ENCODE measurements at places on chromosomes 3 and 15.

DNA sequence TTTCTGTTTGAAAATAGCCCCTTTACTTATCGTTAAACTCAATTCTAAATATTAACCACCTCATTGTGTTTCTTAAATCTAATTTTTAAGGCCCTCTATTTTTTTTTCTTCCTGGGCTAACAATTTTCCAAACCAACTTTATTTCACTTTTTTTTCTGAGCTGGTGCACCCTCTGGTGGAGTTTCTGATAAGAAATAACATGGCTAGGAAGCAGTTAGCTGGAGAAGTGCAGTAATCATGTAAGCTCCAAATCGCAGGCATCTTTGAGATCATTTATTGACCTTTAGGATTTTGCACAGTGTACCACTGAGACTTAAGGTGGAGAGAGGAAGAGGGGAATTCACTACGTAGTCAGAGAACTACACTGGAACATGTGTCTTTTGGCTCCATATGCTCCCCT lies 6.4 kb downstream of the TMEM207 start:
- DNase-seq: no peak

- DNase-seq: no peak
Observed at GRCh38 chr15:69090197-69090948, 70.1 kb upstream of the GLCE start.

DNA sequence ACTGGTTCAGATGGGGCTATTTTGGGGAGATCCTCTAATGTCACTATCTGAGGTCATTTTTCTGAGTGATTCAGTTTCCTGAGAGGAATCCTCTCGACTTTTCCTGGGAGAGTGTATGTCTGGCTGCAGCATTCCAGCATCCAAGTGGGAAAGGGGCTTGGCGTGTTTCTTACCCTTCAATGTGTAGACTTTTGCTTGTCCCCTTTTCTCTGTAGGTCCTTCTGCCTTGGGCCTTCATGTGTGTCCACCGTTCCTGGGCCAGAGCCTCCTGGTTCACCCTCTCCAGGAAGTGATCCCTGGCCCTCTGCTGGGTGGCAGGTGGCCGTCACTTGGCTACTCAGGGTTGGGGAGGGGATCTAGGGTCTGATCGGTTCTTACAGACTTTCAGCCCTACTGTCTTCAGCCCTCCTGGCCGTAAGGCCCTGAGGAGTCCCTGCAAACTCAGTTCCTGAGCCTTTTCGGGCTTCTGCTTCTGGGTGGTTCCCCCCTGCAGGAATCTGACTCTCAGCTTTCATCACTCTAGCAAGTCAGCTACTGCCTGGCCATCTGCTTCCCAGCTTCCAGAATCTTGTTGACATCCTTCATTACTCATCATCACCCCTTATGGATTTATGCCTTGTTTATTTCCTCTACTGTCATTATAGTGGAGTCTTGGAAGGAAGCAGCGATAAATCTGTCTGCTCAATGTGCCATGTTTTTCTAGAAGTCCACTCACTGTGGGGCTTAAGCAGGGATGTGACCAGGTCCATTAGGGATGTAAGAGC lies 36.5 kb downstream of the GOLGA6L10 start:
- DNase-seq: no peak

DNA sequence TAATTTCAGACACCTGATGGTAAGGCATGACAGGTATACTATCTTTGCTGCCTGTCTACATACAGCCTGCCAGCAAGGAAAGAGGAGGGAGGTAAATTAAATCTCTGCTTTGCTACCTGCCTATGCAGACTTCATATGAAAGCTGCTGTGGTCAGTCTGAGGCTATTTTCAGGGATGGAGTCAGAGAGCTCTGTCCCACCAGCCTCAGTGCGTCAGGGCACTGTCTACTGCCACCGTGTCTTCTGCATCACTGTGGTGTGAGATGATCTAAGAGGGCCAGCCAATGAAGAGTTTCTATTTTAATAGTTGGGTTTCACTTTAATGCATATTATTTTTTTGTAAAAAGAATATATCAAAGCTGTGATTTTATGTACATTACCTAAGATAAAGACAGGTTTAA lies 125.6 kb downstream of the CADPS start:
- DNase-seq: no peak

DNA sequence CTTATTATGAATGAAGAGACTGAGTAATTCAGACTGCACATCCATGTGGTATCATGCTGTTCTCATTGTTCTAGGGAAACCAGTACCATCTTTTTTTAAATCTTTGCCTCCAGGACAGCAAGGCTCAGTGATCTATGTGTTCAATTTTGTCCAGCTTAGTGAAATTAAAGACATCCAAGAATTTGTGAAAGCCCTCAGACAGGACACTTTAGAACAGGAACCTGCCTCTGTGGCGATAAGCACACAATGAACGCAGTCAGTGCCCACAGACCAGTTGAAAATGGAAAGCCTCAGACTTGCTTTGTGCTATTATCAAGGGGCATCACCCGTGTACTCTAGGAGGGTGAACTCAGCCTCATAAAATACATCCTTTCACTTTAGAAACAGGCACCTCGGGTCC lies 20.1 kb downstream of the EID1 start:
- DNase-seq: no peak

GRCh38 chr15:42385206-42385979 lies 26.1 kb downstream of the CAPN3 start:
- no peak for DNase-seq

- no peak for DNase-seq
Observed at GRCh38 chr3:159771865-159772611, 216.6 kb upstream of the IL12A start.

GRCh38 chr3:189727898-189728297 lies 96.7 kb downstream of the TP63 start:
- DNase-seq: no peak

DNA sequence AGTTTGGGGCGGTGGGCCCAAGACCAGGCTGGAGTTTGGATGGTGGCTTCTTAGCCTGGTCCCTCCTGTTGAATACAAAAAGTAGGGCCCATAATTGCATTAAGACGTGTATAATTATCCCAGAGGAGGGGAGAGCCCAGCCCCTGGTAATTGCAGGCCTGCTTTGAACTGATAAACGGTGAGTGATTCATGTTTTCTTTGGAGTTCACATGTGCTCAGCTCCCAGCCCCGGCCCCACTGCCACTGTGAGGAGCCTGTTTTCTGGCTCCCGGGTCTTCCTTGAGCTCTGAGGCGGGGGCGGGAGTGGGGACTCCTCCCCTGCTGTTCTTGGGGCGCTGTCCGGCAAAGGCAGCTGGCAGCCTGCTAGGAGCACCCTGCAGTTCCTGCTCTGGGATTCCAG lies 3.1 kb downstream of the PLXNA1 start:
- no peak for DNase-seq

DNA sequence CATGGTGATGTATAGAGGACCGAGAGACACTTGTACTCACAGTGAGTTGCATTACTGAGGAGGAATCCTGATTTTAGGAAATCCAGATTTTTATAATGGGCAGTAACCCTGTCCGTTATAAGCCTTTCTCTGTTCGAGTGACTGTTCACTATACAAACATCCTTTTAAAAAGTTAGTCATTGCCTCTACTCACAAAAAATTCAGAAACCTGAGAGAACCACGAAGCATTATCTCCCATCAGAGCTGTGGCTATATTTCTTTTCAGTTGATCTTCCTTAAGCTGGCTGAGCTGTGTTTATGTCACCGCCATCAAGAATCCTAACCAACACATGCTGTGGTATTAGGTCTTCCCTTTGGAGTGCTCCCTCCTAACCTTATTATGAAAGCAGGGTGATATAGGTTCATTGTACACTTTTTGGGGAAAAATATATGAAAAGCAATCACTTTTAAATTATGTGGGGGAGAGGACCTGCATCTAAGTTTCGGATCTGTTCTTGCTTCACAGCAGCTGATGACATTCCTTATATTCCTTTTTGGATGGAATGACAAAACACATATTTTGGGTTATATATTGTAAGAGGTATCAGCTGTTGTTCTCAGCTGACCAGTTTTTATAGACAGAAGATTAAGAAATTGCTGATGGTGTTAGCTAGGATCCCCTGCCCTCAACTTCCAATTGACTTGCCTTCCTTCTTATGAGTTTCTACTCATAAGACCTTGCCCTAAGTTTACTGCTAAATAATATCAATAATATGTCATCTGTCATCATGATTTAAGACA lies 465.9 kb upstream of the RASGRP1 start:
- DNase-seq: no peak

GRCh38 chr3:52429031-52429430 lies 15.9 kb downstream of the SEMA3G start:
- DNase-seq: no peak

- no peak for DNase-seq
Observed at GRCh38 chr3:38136393-38136776, 542 bp downstream of the ACAA1 start.

DNA sequence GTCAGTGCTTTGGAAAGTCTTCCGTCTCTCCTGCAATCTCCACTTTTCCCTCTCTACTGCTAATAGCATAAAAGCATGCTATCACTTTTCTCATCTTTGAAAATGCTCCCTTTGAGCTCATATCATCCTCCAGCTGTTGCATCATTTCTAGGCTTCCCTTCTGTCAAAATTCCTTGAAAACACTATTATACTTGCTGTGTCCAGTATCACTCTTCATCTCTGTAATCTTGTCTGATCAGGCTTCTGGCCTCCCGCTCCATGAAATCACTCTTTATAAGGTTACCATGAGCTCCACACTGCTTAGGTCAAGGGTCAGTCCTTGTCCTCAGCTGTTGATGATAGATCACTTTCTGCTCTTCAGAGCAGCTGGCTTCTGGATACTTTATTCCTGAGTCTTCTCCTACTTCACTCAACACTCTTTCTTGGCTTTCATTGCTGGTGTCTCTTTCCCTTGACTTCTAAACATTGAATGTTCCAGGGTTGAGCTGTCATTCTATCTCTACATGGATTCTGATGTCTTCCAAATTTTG lies 50.9 kb upstream of the SPTSSB start:
- DNase-seq: no peak

DNA sequence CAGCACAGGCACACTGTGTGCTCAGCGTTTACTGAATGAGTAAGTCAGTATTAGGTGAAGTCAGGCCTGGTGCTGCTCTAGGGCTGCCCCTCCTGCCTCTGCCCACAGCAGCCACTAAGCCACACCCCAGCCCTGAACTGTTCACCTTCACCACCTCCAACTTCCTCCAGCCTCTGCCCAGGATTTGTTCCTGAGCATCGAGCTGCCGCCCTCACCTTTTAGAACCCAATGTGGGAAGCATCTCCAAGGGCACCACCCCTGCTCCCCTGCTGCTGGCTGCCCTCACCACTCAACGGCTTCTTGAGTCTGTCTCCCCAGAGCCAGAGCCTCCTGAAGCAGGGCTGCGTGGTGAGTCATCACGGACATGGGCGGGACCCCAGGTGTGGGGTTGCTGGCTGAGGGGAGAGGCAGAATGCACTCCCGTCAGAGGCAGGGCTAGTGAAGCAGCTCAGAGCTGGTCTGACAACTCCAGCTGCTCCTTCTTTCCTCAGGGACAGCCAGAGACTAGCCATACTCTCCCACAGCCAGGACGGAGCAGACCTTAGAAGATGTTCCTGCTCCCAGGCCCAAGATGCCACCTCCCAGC lies 5.8 kb downstream of the HYAL2 start:
- peak; percentile 40 for DNase-seq

GRCh38 chr3:172135185-172135584 lies 95.8 kb downstream of the FNDC3B start:
- no peak for DNase-seq

DNA sequence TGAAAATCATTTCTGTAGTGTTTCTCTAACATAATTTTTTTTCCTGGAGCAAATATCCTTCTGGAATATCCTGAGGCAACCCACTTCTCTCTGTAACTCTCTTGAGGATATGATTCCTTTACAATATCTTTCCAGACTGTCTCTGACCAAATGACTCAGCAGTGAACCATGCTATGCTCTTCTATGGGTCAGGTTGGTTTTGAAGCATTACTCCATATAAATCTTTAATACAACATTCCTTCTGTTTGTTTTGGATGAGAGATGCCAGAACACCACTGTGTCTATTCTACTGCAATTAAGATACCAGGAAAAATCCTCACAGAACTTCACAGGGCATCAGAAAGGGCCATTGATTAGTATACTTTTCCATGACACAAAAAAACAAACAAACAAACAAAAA lies 626.4 kb upstream of the ZNF385D start:
- no peak for DNase-seq

DNA sequence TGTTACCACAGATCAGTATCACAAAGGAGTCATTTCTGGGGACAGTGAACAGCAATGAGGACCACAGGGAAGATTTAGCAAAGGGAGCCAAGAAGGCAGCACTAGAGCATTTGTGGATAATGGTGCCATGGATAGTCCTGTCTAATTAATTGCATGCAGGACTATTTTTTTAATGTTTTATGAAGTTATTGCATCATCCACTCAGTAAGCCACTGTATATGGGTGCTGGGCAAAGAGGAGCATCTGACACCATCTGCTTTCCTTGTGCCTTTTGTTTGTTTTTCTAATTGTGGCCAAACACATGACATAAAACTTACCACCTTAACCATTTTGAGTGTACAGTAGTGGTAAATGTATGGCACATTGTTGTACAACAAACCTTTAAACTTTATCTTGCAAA lies 301.1 kb upstream of the LRRFIP2 start:
- DNase-seq: no peak

DNA sequence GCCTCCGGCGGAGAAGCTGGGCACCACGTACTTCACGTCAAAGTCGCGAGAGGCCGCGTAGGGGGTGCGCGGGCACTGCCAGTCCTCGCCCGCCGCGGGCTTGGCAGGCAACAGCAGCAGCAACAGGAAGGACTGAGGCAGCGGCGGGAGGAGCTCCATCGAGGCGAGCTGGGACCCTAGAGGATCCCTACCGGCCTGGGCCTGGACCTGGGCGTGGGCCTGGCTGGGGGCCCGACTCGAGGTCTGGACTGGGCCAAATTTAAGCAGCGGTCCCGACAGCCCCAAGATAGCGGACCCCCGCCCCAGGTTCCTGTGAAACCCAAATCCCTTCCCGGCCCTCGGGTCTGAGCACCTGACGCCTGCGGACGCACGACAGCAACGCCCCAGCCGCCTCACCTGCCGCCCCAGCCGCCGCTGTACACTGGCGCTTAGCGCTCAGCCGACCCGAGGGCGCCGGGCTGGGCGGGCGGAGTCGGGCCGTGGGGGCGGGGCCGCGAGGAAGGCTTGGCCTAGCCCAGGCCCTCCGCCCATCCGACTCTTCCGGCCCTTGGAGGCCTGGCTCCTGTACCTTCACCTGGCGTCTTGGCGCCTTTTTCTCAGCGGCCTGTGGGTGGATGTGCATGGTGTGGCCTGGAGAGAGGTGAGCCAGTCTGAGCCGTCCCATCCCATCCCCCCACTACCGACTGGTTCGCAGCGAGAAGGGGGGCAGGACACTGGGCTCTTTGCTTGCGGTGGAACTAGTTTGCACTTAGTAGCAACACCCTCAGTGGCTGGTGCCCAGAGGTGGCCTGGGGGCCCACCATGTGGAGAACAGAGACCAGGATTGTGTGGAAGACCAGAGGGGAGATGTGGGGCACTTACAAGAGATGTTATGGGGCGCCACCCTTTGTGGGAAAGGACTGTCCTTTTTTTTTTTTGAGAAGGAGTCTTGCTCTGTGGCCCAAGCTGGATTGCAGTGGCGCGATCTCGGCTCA lies at the start of gene MST1R:
TSS of gene MST1R (minus strand) at position 423 of the 974 bp plus-strand sequence. CDS start at position 159, 264 bp downstream.
- DNase-seq: peak; percentile 96

Measured in NCI-H510A (cell line).